A549 treated with GW870086 at 1 μM for 4 hours (cell line): ENCODE measurements at places on chromosomes 2 and 18. TPM values are rescaled to one million over a fixed set of nuclear protein-coding genes. Genes with fewer than 3 reads are reported as not detected.

SEPTIN10 gene
- total RNA-seq, result 28.9 to 46.6 TPM (median 45.1 TPM) in 5 replicates

DLX2 gene
- 0.40 to 0.81 TPM (median 0.61 TPM) in 5 replicates for total RNA-seq

PHLPP1 gene
- 5.8 to 7.6 TPM (median 7.3 TPM) in 5 replicates for total RNA-seq

BUB1 gene
- 36.1 to 46.7 TPM (median 41.3 TPM) in 5 replicates for total RNA-seq

CFC1B gene
- total RNA-seq, result not detected in 5 replicates

TM4SF20 gene
- total RNA-seq, result 6.9 to 9.9 TPM (median 8.3 TPM) in 5 replicates

RAB6C gene
- not detected in 5 replicates for total RNA-seq

SPC25 gene
- 17.5 to 23.6 TPM (median 19.1 TPM) in 5 replicates for total RNA-seq

POTEI gene
- 0.07 TPM in 1 of 5 replicates, not detected in the others for total RNA-seq
